AG09309 (cell line): ENCODE measurements at places on chromosomes 3 and 15.

DNA sequence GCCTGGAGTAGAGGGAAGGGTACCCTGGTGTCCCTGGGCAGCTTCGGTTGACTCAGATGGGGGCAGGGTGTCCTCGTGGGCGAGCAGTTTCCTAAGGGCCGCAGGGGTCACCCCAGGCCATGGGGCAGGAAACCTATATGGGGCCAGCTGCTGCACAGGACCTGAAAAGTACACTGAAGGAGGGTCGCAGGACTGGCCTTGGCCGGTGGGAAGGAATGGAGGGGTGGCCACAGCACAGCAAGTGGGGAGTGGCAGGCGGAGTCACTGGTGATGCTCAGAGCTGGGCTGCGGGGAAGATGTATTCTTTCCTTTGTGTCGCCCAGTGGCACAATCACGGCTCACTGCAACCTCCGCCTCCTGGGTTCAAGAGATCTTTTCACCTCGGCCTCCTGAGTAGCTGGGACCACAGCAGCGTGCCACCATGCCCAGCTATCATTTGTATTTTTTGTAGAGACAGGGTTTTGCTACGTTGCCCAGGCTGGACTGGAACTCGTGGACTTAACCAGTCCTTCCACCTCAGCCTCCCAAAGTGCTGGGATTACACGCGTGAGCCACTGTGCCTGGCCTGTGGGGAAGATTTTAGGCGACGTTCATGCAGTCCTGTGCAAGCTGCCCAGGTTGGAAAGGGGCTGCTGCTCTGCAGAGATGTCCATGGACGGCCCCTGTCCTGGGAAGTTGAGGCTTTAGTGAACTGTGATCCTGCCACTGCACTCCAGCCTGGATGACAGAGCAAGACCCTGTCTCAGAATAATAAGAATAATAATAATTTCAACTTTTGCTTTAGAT is 57.2 kb downstream of the EFCAB12 start:
- DNase-seq: no peak

DNA sequence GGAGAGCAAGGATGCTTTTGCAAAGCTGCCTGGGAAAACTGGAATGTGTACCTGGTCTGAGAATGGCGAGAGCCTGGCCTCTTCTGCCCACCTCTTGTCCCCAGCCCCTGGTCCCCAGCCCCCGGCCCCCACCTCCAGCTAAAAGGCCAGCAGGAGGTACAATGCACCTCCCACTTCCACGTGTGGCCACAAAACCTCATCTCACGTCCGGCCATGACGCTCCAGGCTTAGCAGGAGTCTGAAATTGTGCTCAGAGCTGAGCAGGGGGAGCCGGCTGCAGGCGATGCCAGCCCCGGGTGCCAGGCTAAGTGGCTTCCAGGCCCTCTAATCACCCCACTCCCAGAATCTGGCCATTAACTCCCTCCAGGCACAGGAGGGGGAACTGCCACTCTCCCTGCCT is 83.1 kb upstream of the PRR20G start:
- no peak for DNase-seq

GRCh38 chr3:105747060-105747541 is 121.7 kb downstream of the CBLB start:
- peak; percentile 17 for DNase-seq

- no peak for DNase-seq
Observed at GRCh38 chr3:187698499-187699399, 3.6 kb downstream of the RTP2 start.

GRCh38 chr15:65761210-65761926 is 30.7 kb downstream of the DENND4A start:
- DNase-seq: no peak

GRCh38 chr3:101643861-101644613 is 32.9 kb downstream of the ZBTB11 start:
- DNase-seq: peak; percentile 75

GRCh38 chr3:168884353-168884903 is 779.1 kb downstream of the MECOM start:
- peak; percentile 84 for DNase-seq

DNA sequence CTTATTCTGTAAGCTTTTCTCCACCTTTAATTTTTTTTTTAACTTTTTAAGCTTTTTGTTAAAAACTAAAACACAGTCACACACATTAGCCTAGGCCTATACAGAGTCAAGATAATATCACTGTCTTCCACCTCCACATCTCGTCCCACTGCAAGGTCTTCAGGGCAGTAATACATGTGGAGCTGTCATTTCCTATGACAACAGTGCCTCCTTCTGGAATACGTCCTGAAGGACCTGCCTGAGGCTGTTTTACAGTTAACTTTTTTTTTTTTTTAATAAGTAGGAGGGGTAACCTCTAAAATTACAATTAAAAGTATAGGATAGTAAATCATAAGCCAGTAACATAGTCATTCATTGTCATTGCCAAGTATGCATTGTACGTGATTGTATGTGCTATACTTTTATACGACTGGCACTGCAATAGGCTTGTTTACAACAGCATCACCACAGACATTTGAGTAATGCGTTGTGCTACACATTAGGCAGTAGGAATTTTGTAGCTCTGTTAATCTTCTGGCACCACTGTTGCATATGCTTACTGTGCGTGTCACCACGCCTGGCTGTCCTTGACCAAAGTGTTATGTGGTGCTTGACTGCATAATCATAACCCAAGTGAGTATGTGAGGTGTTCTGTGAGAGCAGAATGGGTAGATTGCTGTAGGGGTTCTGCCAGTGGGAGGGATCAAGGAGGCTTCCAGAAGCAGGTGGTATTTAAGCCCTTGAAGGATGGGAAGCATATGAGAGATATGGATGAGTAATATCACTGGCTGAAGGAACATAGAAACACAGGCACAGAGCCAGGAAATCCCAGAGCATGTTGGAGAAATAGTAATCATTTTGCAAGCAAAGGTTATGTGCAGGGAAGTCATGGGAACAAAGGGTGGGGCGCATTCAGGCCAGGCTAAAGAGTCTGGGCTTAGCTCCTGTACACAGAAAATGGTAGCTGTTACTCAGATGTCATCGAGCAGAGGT is 18.3 kb downstream of the FBXO22 start:
- peak; percentile 29 for DNase-seq

DNA sequence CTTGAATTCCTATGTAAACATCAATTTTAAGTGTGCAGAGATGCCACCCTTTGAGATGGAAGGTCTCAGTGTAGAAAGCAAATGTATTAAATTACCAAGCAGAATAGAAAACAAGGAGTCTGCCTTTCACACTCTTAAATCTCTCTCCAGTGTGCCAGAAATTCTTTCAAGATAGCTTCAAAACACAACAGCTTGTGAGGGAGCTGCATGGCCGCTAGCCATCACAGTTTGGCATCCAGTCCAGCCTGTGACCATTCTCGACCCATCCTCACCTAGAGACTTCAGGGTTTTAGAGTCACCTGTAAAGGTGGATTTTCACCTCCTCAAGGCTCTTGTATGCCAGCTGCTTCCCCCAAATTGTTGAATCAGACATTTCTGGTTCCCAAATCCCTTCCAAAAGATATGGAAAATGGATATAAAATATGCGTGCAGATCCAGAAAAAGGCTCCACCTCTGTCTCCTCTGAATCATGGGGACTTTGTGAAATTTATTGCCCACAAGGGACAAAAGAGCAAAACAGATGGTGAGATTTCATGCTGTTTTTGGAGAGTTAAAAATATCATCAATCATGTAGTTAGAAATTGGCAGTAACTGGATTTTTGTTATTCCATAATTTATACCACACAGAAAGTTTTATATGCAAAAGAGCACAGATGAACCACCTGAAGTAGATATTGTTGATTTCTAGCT is 114.2 kb upstream of the THRB start:
- no peak for DNase-seq

DNA sequence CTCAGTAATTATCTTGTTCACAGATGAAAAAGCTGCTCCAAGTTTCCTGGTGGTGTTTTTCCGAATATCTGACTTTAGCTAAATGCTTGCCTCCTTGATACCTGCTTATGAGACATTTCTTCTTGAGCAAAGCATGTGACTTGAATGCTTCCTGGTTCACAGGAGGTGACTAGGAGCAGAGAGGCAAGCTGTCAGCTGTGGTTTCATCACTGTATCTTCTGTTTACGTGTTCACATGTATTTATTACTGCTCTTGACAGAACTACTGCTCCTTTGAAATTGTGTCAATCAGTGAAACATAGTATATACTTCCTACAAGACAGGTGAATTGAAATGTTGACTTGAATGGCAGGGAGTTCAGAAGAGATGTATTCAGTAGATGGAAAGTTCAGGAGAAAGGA is 8.9 kb upstream of the SPPL2A start:
- no peak for DNase-seq

- no peak for DNase-seq
Observed at GRCh38 chr15:95450413-95450812, 880.1 kb upstream of the NR2F2 start.

GRCh38 chr15:69686626-69687025 is 234.0 kb downstream of the RPLP1 start:
- no peak for DNase-seq

DNA sequence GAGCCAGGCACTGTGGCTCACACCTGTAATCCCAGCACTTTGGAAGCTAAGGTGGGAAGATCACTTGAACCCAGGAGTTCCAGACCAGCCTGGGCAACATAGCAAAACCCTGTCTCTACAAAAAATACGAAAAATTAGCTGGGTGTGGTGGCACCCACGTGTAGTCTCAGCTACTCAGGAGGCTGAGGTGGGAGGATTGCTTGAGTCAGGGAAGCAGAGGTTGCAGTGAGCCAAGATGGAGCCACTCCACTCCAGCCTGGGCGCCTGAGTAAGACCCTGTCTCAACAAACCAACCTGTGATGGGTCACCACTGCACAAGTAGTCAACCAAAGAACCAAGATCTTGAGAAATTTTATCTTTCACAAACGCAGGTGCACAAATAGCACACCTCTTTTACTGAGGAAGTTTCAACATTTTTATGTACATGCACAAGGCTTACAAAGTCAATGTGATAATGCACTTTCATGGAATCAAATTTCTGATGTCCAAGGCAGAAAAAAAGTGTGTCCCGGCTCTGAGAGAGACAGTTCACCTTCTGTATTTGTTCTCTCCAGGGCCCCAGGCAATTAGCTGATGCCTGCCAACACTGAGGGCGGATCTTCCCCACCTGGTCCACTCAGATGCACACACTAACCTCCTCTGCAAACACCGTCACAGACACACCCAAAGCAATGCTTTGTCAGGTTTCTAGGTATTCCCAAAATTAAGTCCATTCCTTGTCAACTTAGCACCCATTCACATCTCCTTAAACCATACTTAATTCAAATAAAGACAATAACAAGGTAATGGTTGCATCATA is 12.4 kb downstream of the ACAA1 start:
- DNase-seq: no peak

GRCh38 chr3:116863822-116864589 is 154.4 kb downstream of the TUSC7 start:
- no peak for DNase-seq

- no peak for DNase-seq
Observed at GRCh38 chr3:100103558-100104441, 10.5 kb downstream of the FILIP1L start.

DNA sequence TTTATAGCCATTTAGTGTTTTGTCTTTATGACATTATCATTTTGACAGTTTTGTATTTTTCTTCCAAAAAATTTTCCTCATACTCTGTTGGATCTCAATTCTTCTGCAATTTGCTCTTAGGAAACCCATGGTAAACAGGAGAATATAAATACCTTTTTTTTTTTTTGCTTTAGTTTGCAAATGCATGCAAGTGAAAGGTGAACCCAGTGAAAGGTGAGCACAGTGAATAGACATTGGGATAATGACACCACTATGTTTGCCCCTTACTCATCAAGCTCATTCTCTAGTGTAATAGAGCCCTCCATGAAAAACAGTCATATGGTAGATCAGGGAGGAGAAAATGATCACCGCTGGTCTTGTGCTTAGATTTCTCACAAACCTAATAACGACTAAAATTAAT is 59.0 kb upstream of the TRPC1 start:
- DNase-seq: no peak

DNA sequence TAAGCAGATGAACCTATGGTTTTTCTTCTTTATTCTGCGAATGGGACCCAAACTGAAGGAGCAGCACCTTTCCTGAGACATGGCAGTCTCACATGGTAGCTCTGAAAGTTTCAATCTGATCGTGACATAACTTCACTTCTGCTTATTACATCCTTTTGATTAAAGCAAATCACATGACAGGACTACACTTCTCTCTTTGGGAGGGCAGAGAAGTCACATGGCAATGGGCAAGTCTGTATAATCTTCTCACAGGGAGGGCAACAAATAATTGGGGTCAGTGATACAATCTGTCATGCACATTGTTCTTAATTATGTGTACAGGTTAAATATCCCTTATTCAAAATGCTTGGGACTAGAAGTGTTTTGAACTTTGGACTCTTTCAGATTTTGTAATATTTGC is 21.6 kb downstream of the NCBP2 start:
- no peak for DNase-seq

DNA sequence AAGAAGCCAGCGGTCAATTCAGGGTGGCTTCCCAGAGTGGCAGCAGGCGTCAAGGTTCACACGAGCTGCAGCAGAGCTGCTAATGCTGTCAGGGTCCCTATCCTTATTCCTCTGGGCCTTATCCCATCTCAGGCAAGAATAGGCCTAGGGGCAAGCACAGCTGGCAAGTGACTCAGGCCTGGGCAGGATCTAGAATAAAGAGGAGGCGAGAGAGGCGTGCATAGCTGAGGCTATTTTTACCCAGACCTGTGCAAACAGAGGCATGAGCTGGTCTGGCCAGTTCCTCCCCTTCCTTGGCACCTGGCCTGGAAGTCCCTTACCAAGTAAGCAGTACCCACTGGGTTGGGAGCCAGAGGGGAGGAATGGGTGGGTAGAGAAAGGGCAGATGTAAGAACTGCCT is 12.2 kb upstream of the VIPR1 start:
- DNase-seq: no peak

DNA sequence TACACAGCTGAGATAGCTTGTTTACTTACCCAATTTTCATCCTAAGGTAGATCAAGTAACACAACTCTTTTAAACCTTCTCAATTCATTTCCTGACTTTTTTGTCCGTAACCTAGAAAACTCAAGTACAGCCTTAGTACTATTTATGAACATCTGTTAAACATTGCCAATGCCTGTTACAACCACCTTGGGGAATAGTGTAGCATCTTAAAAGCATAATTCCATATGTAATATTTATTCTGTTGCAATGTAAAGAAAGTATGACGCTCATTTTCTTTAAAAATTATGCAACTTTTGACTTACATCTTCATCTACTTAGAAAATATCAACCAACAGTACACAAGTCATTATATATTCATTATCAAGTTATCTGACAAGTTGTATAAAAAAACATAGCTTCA is 54.6 kb downstream of the SUCLG2 start:
- DNase-seq: no peak

DNA sequence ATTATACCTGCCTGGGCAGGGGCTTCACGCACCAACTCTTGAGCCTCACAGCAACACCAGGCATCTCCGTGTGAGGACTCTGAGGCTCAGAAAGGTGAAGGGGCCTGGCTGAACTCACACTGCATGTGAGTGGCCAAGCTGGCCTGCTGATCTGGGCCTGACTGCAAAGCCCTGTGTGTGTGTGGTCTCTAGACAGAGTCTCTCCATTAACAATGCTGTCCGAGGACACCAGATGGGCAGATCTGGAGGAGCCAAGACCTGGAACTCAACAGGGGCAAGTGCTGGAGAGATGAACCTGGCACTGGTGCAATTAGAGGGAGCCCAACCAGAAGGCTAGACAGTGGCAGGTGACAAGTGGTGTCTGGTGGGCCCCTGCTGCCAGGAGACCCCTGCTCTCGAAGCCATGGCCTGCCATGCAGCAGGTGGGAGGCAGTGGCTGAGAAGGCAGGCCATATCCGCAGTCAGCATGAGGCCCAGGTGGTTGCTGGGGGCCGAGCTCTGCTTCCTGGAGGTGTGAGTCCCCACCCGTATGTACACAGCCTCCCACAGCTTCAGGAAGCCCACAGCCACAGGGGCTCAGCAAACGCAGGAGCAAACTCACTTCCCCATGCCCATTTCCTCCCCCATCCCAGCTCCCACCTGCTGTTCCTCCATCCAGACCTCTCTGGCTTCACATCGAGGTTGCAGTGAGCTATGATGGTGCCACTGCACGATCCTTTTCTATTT is 39.0 kb downstream of the CYP11A1 start:
- no peak for DNase-seq
